Activated CD4-positive, alpha-beta T cell treated with anti-CD3 and anti-CD28 coated beads for 48 hours (primary cell): ENCODE measurements at places on chromosomes 6 and 20.
A peak's percentile ranks its signal among the peaks of the same experiment; 100 is the strongest.

DNA sequence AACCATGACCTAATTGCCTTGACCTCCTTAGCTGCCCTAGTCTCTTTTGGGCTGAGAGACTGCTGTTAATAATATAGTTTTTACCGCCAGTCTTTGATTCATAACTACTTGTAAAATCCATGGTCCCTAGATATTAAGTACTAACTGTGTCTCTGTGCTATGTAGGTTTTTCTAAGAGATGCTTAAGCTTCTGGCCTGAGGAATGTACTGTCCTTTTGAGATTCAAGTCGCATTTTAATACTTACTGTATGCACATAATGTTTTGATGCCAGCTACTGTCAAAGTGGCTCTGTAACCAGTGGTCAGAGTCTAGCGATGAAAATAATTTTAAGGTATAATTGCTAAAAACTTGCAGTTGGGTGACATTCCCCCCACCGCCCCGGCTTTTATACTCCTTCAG is 2.1 kb downstream of the AKAP12 start:
- DNase-seq: no peak

DNA sequence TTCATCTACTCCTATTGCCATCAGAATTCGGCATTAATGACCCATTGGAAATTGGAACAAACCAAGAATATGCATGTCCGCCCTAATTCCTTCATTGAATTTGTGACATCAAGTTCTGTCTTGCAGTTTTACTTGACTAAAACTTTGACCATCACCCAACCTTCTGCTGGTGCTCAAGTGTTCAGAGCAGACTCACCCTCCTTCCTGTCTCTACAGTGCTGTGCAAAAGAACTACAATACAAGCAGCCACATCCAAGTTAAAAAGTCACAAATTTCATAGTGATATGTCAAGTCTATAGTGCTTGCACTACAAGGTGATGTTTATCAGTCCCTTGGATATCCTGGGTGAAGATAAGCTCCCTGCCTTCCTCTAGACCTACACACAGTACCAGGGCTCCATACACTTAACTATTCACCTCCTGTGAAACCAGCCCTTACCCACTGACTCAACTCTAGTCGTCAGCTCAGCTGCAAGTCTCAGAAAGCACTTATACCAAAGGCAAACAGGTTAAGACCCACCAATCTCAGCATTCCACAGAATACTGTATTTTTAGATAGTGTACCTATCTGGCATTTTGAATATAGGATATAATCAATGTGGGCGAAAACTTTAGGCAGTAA is 23.6 kb downstream of the SNX5 start:
- DNase-seq: no peak

GRCh38 chr6:93416571-93417420 is 2.6 kb downstream of the EPHA7 start:
- peak; percentile 7 for DNase-seq

GRCh38 chr6:39184906-39185580 is 44.2 kb downstream of the KCNK5 start:
- no peak for DNase-seq

DNA sequence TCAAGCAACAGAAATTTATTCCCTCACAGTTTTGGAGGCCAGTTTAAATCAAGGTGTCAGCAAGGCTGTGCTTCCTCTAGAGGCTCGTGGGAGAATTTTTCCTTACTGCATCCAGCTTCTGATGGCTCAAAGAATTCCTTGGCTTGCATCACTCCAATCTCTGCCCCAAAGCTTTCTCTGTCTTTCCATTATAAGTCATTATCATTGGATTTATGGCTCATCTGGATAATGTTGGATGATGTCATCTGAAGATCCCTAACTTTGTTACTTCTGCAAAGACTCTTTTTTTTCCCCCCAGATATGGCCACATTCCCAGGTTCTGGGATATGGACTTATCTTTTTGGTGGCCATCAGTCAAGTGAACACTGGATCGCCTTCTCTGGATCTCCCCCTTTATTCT is 146.3 kb upstream of the B3GAT2 start:
- no peak for DNase-seq

DNA sequence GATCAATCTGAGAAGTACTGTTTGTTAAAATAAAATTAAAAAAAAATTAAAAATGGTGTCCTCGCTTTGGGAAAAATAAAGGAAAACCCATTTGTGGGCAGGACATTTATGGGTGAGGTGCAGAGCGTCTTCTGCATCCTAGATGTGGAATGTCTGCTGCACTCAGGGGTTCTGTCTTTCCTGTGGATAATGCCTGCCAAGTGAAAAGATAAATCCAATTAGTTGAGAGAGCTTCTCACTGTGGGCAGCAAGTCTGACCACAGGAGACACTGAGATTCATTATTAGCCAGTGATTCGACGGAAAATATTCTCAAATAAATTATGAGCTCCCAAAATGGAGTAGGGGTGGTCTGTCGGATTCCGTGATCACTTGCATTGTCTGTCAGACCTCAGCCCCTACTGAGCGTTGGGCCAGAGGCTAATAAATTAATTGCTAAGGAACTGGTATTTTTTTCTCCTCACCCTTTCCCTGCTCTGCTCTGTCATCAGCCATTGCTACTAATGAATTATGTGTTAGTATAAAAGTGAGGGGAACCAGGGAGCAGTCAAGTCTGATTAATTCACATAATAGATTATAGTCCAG is 10.0 kb downstream of the GMPR start:
- DNase-seq: no peak

DNA sequence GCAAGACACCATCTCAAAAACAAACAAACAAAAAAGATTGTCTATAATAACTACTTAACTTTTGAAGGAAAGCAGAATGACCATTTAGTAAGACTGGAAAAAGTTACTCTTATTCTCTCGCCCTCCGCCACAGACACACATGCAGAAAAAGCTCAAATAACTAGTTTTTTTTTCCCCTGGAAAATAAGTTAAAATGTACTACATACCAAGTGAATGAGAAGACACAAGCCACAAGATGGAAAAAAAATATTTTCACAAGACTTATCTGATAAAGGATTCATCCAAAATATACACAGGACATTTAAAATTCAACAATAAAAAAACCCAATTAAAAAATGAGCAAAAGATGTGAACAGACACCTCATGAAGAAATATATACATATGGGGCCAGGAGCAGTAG is 31.9 kb downstream of the NUDT3 start:
- DNase-seq: no peak

DNA sequence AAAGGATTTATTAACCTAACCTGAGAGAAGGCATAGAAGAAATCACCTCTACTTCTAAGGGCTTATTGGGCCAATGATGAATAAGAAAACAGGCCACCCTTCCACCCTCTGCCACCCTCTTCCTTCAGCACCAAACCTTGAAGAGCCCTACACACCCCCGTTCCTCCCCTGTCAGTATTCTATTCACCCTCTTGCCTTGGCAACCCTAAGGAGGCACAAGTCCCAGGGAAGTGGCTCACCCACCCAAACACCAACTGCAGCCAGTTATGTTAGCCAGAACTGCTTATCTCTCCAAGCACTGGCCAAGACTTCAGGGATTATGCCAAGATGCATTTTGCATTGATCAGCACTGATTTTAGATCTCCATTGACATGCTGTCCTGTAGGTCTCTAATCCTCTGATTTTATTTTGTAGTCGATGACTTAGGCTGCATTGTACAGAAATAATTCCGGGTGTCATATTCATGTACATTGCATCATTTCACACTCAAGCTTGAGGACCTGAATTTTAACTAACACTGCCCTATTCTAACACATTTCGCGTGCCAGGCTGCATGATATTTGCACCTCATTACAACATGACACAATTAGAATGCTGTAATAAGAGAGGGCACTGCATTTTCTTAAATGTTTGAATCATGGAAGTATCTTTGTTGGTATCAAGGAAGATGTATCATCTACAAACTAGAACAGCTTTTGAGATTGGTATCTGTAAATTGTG is 15.7 kb downstream of the CNKSR3 start:
- no peak for DNase-seq

GRCh38 chr6:160134779-160135547 is 13.3 kb downstream of the SLC22A1 start:
- no peak for DNase-seq

DNA sequence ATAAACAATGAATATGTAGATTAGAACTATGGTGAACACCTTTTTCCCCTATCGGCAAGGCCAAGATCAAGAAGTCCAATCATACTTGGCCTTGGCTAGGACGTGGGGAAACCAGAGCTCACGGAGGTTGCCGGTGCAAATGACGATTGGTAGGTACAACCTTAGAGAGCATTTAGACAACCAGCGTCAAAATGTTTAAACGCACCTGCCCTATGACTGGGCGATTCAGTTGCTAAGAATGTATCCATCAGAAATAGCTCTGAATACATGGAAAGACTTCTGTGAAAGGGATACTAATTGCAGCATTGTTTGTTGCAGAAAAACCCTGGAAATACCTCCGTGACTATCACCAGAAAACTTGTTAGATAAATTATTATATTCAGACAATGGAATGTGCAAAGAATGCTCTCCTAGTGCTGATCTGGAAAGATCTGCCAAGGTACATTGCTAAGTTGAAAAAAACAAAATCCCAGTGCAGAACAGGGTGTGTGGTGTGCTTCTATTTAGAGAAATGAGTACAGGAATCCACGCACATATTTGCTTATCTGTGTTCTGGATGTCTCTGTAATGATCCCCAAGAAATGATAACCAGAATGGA is 48.0 kb upstream of the PTPN1 start:
- no peak for DNase-seq

GRCh38 chr6:30601815-30602641 is 15.0 kb downstream of the PPP1R10 start:
- no peak for DNase-seq

GRCh38 chr6:142884214-142885035 is 60.6 kb downstream of the HIVEP2 start:
- DNase-seq: no peak

GRCh38 chr6:136250686-136251008 is 536 bp upstream of the MTFR2 start:
- no peak for DNase-seq

GRCh38 chr6:17469006-17469832 is 75.8 kb downstream of the CAP2 start:
- DNase-seq: no peak

GRCh38 chr6:35230950-35231349 is 17.2 kb downstream of the SCUBE3 start:
- no peak for DNase-seq

DNA sequence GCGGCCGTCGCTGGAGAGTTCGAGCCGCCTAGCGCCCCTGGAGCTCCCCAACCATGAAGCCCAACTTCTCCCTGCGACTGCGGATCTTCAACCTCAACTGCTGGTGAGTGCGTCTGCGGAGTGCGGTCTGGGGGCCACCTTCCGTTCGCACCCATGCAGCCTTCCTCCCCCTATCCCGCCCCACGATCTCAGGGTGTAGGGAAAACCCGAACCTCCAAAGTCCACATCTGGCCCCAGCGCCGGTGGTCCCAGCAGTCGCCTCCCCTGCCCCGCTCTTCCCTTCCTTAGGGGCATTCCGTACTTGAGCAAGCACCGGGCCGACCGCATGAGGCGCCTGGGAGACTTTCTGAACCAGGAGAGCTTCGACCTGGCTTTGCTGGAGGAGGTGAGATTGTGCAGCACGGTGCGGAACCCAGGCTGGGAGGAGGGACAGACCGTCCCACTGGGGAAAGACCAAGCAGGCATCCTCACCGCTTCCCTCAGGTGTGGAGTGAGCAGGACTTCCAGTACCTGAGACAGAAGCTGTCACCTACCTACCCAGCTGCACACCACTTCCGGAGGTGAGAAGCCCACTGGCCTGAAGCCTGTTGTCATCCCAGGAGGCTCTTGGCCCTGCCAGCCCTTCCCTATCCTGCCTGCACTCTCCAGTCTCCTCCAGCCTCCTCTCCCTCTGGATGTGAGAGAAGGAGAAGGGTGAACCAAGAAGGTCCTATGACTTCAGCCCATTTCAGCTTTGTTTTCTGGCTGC is 719 bp downstream of the SMPD2 start:
- peak; percentile 58 for DNase-seq

- no peak for DNase-seq
Observed at GRCh38 chr6:166779381-166779780, 152.3 kb upstream of the RPS6KA2 start.

- no peak for DNase-seq
Observed at GRCh38 chr20:57683881-57684807, 25.7 kb downstream of the PMEPA1 start.

DNA sequence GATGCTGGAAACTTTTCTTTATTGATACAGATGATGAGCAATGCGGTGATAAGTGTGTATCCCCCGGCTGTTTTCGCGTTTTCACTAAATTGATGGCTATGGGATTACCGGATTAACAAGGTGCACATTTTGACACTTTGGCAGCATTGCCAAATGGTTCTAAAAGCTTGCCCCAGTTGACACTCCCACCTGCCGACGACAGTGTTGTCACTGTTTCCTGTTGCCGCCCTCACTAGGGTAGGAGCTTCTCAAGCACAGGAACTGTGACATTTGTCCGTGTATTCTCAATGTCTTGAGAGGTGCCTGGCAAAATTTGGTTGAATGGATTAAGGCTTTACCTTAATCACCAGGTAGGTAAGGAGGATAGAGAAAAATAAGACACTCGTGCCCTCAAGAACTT is 9.8 kb upstream of the MAPK13 start:
- DNase-seq: peak; percentile 79

GRCh38 chr20:4069751-4070150 is 54.4 kb upstream of the RNF24 start:
- DNase-seq: no peak

GRCh38 chr20:58378704-58379103 is 10.3 kb upstream of the VAPB start:
- no peak for DNase-seq
